ENCODE measurements at places on chromosomes 12 and 14.
A peak's percentile ranks its signal among the peaks of the same experiment; 100 is the strongest.

GRCh38 chr12:107468182-107468581 is 217.4 kb upstream of the PWP1 start:
- no peak for DNase-seq

DNA sequence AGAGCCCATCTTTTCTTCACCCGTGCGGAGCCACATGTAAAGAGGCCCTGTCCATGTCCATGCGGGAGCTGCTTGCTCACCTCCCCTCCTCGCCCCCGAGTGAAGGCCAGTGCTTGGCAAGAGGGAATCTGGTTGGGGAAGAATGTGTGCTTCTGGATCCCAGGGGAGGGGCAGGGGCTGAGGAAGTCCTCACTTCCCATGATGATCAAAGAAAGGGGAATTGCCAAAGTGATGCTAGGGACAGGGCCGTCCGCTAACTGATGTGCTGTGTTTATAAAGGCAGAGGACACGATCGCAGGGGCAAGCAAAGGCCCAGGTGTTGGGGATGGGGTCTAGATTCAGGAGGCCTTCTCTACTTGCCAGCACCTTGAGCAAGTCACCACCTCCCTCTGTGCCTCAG is 137.4 kb upstream of the PRMT8 start:
- no peak for DNase-seq

DNA sequence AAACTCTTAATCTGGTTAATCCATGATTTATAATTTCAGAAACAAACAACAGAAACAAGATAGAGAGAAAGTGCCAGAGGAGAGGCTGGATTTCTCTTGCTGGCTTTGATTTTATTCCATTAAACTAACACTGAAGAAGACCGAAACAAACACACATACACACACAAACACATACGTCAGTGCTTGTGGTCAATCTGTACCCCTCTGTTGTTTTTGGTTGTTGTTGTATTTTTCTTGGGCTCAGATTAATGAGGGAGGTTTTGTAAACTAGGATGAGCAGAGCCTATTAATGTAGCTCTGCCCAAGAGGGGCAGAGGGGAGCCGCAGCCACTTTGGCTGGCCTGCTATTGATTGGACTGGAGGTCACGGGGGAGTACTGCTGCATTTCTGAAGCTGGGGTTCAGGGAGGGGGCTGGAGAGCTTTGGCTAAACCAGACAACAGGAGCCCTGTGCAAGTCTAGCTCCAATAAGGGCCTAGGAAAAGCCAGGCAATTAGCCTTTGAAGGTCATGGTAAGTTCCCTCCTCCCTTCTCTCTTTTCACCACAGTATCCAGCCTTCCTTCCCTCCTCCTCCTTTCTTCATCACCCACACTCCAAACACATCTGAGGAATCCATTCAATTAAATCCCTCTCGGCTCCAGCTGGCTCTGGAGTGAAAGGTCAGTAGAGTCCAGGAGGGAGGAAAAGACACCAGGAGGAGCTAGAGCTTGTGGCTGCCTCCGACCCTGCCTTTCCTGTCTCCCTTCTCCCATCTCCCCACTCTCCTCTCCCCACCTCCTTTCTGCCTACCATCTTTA is 344.1 kb upstream of the LMO3 start:
- DNase-seq, result no peak

DNA sequence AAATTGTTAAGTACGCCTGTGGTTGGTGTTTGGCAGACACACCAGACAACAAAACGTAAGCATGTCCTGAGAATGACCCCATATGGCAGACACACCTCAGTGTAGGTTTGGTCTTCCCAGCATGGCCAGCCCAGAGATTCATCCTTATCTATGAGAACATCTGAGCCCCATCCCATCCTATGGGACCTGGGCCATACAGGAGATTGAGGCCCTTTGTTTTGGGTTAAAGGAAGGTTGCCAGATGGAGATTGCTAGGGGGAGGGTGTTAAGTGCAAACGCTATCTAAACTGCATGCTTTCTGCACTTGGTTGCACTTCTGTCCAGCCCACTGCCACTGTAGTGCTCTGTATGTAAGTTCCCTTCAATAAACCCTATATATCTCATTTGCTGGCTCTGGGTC is 4.1 kb upstream of the PCNX4 start:
- DNase-seq, result no peak

GRCh38 chr12:87801860-87802720 is 227.1 kb downstream of the C12orf50 start:
- no peak for DNase-seq

GRCh38 chr12:132570635-132571034 is 39.7 kb downstream of the LRCOL1 start:
- no peak for DNase-seq

DNA sequence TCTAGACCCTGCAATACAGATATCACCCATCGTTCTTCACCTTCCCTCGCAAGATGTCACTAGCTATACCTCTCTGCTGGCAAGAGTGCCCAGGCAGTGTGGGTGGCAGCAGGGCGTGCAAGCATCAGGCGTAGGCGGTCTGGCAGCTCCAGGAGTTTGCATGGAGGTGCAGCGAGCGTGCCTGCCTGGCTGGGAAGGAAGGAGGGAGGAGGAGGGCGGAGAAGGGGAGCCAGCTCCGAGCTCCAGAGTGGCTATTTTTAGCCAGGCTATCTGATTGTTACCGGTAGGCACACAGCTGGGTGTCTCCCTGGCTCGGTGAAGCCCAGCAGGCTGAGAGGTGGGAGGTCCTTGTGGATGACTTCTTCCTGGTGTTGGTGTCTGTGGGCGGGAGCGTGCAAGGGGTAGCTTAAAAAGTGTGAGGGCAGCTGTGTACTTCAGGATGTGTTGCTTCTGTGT is 6.2 kb downstream of the FOXJ2 start:
- DNase-seq, result peak; percentile 78

DNA sequence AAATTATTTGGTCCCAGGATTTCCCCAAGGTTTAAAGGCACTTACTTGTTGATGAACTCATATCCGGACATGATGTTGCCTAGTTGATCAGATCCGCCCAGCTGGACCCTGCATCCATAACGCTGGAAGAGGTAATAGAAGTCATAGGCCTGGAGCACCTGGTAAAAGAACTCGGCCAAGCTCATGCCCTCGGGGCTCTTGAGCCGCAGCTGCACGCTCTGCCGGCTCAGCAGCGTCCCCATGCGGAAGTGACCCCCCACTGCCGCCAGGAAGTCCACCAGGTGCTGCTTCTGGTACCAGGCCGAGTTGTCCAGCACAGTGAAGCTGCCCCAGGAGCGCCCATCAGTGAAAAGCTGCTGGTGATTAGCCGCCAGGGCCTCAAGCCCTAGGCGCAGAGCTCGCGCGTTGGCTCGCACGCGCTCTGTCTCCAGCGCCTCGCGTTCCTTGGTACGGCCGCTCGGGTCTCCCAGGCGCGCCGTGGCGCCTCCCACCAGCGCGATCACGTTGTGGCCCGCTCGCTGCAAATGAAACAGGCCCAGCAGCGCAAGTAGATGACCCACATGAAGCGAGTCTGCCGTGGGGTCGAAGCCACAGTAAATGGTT is 545 bp downstream of the YARS2 start:
- DNase-seq, result peak; percentile 51

GRCh38 chr12:8899830-8900229 is 14.5 kb upstream of the PHC1 start:
- DNase-seq, result no peak

DNA sequence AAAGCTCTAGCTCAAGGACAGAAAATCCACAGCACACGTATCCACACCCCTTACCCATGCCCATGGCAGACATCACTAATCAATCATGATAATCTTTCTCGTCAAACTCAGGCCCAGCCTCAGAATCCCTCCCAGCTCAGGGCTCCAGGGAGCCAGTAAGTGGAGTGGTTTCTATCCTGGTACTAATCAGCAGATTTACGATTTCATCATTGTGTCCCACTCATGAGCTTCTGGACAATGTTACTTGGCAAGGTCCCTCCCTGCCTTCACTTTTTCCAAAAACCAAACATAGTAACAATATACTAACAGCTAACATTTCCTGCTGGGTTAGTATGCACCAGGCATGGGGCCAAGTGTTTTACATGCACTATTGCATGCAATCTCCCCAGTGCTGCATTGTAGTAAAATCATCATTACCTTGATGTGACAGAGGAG is 45.8 kb upstream of the NCOR2 start:
- DNase-seq, result no peak

GRCh38 chr14:84465880-84466279 is 1064.1 kb upstream of the FLRT2 start:
- no peak for DNase-seq

DNA sequence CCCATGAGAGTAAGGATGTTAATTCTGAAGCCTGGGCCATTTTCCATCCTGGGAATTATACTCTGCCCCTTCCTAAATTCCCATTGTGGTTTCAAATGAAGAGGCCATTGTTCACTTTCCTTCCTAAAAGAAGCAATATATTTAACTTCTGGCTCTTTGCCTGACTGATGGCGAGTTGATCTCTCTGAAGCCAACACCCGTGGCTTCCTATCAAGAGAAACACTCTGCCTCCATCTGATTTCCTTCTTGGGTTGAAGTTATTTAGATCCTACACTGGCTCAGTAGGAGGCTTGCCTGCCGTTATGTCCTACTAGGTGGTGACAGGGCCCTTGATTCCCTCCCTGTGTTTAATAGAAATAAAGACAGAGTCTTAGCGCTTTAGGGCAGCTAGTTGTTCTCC is 97.4 kb downstream of the PRKCH start:
- no peak for DNase-seq

GRCh38 chr12:62772416-62772955 is 162.5 kb downstream of the PPM1H start:
- DNase-seq, result no peak

- no peak for DNase-seq
Observed at GRCh38 chr12:31645924-31646323, 13.6 kb upstream of the ETFBKMT start.

DNA sequence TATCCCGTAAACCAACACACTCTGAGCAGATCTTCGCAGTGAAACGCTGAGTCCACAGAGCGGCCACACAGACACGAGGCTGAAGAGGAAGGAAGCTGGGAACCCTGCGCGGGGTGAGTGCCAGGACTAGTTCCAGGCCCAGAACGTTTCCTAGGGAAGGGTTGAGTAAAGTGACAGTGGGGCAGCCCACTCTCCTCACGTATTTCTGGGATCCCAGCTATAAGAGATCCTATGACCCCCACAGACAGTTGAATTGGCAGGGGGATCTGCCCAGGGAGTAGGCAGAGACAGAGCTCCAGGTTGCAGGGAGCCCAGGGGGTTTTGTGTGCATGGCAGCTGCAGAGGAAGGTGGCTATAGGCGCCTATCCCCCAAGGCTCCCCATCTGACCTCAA is 51.1 kb downstream of the GTF2A1 start:
- peak; percentile 61 for DNase-seq

DNA sequence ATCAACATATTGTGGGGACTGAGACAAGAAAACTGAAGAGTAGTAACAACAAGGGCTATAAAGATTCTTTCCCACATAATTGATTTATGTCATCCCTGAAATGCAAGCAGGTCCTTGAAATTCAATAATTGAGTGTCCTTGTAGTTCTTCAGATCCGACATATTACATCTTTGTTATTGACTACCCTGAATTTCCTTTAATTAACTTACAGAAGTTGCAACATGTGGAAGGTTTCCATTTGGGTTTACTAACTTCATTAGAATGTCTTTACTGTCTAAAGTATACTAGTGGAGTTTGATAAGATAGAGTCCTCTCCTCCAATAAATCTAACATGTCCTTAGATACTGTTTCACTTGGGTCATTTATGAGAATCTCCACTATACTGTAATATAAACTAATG is 951.8 kb downstream of the SLC6A15 start:
- no peak for DNase-seq

DNA sequence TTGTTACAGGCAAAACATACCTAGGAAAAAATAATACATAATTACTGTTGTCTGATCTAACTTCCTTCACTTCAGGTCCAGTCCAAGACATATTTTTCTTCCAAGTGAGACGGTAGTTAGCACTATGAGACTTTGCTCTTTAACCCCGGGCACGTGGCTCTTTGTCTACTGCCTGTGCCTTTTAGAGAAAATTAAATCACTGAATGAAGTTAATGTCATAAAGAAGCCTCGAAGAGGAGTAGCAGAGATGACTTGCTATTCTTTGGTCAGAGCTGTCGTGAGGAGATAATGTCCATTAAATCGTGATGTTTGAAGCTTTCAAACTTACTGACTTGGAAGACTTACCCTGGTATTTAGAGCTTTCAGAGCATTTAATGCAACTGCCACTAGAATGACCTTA is 8.7 kb downstream of the TESPA1 start:
- DNase-seq, result no peak

DNA sequence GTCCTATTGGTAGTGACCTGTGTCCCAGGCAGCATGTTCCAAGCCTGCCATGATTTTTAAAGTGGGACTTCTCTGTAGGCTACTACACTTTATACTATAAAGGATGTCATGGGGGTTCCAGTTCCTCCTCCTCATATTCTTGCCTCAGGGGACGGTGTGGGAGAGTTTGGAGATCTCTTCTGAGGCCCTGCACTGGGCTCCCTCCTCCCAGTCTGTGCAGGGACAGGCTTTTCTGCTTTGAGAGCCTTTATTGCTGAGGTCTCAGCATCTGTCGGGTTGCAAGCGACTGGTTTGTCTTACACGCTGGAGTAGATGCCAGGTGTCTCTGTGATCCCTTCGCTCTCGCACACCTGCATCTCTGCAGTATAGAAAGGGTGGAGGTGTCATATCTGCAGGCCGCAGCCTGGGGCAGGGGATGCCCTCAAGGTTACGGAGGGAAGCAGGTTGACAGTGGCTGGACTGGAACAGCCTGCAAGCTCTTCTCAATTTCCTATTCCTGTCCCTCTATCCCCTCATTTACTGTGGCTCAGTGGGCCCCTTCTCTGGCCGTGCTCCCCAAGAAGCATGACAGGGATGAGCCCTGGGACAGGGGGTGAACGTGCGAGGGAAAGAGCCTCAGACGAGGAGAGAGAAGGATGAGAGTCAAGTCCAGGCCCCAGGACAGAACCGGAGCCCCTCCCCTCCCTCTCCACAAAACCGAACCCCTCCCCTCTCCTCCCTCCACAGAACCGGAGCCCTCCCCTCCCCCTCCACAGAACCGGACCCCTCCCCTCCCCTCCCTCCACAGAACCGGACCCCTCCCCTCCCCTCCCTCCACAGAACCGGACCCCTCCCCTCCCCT is 51.3 kb downstream of the SLC6A12 start:
- no peak for DNase-seq

DNA sequence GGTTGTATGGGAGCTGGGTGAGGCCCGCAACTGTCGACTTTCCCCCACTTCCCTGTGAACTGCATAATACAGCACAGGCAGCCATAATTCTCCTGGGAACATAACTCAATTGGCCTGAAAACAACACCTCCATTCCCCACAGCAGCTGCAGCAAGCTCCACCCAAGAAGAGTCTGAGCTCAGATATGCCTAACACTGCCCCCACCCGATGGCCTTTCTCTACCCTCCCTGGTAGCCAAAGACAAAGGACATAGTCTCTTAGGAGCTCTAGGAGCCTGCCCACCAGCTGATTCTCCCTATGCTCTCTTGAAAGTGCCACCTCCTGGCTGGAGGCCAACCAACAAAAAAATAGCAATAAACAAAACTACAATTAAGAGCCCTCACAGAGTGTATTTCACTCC is 542.7 kb upstream of the LMO3 start:
- no peak for DNase-seq

- no peak for DNase-seq
Observed at GRCh38 chr14:49982501-49982951, 89.6 kb downstream of the ARF6 start.

- no peak for DNase-seq
Observed at GRCh38 chr12:18151036-18151435, 61.0 kb upstream of the RERGL start.

- DNase-seq, result no peak
Observed at GRCh38 chr12:113465808-113466453, 5.7 kb downstream of the LHX5 start.
